ENCODE measurements at places on chromosomes 7 and 10. TPM values are rescaled to one million over a fixed set of nuclear protein-coding genes. Genes with fewer than 3 reads are reported as not detected.

RALA gene
- 22.7 TPM for total RNA-seq

EGR2 gene
- total RNA-seq: 28.2 TPM

THSD7A gene
- total RNA-seq: 0.03 TPM

DNA sequence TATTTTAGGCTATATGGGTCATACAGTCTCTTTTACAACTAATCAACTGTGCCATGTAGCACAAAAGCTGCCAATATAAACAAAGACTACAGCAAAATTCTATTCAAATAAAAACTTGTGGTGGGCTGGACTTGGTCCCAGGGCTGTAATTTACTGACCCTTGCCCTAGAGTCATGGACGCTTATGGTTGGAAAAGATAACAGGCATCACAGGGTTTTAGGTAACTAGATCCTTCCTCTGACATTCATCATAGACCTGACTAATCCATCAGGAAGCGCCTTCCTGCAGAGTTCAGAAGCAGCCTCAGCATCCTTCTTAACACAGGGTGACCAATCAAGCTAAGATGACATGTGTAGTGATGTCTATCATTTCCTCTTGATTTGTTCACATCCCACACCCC, 40.2 kb upstream of the GPAM start:
- H3K4me3 ChIP-seq: no peak overlapping the region
- H3K27ac ChIP-seq: no peak overlapping the region
- H3K4me1 ChIP-seq: no peaks in the 10 kb centered on the region
- DNase-seq: no peak
- H3K27me3 ChIP-seq: no peaks in the 10 kb centered on the region
